Regular cardiac myocyte (primary cell): ENCODE measurements at places on chromosomes 16 and 17. TPM values are rescaled to one million over a fixed set of nuclear protein-coding genes. Genes with fewer than 3 reads are reported as not detected.

RARA gene
- 6.2 and 7.7 TPM in 2 replicates for total RNA-seq

CES5A gene
- not detected in 2 replicates for total RNA-seq

ADAP2 gene
- total RNA-seq: 7.9 and 12.1 TPM in 2 replicates

UBB gene
- total RNA-seq: 2,132 and 2,899 TPM in 2 replicates

CACNG3 gene
- total RNA-seq: not detected in 2 replicates
